ENCODE measurements at places on chromosomes 6 and 20.

DNA sequence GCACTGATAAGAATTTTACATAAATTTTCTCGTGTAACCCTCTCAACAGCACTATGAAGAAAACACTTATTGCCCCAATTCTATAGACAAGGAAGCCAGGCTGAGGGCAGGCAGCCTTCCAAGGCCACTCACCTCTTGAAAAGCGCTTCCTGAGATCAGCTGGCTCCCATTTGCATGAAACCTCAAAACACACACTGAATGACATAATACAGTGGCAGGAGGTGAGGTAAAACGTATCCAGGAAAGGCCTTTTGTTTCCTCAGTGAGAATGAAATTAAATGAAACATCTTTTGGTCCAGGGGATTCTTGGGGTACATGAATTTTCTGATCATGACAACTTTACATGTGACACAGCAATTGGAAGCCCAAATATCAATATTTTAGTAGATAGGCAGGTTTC is 112.5 kb downstream of the WDR27 start:
- DNase-seq, result no peak

DNA sequence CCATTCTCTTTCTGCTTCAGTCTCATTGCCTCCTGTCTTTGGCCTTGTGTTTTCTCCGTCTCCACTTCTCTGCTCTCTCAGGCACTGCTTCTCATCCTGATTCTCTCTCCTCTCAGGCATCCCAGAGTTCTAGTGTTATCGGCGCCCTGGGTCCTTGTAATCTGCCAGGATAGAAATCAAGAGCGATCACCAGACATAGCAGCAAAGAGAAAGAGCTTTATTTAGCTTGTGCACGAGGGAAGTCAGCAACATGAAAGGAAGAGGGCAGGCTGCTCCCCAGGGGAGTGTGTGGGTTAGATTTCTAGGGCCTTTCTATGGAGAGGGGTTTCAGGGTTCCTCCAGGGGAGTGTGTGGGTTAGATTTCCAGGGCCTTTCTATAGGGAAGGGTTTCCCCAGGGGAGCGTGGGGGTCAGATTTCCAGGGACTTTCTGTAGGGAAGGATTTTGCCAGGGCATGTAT is 32.5 kb downstream of the SUN5 start:
- DNase-seq, result no peak

DNA sequence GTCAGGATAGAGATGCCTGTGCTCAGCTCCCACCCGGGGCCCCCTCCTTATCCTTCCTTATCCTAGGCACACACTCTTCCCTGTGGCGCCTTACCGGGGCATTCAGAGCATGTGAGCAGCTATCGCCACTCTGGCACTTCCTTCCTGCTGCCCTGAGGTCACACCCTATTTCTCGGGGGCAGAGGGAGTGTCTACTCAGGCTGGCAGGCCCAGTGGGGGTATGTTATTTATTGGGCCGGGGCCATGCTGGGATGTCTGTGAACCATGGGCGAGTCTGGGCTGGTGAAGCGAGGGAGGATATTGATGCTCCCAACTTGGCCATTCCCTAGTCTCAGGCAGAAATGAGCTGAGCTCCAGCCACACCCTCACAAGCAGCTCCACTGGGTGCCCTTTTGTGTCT is 3.9 kb upstream of the LY6G6D start:
- DNase-seq, result no peak

DNA sequence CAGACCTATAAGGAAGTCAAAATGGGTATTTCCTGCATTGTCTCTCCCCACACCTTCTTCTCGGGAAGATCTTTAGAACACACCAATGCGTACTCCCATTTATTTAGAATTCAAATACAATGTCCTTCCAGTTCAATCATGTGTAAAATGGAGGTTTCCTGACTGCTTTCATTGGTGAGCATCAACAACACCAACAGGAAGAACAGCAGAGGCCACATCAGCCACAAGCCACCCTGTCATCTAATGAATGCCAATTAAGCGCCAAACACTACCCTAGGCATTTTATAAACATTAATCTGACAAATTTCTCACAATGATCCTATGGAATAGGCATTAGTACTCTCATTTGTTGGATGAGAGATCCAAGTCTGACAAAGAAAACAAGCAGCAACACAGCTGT is 68.4 kb upstream of the SMLR1 start:
- no peak for DNase-seq

DNA sequence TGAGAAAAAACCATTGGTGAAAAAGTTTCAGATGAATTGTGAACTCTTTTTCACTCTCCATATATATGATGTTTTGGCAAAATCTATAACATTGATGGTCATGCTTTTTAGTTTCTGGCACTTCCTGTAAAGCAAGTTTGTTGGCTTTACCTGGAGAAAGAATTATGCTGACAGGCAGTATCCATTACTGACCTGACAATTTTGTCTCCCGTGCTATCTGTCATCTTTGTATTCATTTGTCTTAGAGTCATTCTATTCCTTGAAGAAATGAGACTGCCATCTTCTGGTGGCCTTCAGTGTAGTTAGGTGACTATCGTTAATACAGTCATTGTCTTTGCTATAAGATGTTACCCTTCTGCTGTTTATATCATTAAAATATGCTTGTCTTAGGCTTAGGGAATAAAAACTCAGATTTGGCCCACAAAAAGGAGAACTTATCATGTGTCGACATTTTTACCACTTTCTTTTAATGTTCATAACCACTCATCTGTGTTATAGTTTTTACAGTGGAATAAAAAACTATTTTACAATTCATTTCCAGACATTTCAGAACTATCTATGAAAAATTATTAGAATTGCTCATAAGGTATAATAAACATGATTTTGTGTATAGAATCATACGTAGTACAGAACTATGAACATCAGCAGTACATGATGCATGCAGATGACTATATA is 707.0 kb downstream of the EPM2A start:
- DNase-seq, result no peak

DNA sequence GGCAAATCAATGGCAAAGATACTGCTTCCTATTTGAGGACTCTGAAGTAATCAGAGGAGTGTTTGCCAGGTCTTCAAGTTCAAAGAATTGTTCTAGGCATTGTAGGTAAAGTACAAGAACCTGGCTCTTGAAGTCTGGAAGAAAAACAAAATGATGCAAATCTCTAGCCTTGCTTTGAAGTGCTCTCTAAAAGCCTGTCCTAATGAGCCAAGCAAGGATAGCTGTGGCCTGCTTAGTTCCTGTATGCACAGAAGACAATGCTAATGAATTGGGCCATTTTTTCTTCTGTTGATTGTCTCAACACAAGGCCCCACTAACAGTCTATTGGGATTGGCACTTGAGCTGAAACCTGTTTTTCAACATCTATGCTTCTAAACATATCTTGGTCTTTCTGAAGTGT is 165.0 kb upstream of the POU3F2 start:
- no peak for DNase-seq

DNA sequence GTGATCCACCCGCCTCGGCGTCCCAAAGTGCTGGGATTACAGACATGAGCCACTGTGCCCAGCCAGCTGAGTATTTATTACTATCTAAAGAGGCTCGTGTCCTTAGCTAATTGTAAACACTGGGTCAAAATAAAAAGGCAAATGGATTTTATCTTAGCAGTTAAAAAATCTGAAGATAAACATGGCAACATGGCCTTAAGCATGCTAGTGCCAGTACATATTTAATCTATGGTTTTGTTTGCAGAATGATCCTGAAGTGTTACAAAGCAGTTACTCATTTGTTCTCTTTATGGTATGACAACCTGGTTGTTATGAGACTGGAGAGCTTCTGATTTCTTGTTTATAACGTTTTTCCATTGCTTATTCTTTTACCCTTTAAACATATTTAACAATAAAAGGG is 3.9 kb upstream of the KIAA0408 start:
- DNase-seq, result no peak

- DNase-seq, result no peak
These were observed 70.2 kb downstream of the RIN2 start for GRCh38 chr20:19828232-19828631.

DNA sequence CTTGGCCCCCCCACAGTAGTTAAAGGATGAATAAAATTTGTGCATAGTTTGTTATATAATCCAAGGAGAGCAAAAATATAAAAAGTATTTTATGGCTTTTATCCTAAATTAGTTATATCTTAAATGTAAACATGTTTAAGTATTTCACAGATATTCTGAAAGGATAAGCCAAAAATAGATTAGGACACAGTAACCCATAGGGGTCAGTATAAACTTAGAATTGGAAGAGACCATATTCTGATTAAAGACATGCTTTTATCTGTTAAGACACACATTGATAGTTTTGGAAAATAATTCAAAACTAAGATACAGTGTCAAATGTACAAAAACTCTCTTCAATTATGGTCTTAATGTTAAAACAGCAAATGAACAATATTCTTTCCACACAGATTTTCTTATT is 4.5 kb upstream of the SERINC1 start:
- DNase-seq, result no peak

GRCh38 chr6:137202078-137202477 is 17.1 kb downstream of the IFNGR1 start:
- DNase-seq, result no peak

DNA sequence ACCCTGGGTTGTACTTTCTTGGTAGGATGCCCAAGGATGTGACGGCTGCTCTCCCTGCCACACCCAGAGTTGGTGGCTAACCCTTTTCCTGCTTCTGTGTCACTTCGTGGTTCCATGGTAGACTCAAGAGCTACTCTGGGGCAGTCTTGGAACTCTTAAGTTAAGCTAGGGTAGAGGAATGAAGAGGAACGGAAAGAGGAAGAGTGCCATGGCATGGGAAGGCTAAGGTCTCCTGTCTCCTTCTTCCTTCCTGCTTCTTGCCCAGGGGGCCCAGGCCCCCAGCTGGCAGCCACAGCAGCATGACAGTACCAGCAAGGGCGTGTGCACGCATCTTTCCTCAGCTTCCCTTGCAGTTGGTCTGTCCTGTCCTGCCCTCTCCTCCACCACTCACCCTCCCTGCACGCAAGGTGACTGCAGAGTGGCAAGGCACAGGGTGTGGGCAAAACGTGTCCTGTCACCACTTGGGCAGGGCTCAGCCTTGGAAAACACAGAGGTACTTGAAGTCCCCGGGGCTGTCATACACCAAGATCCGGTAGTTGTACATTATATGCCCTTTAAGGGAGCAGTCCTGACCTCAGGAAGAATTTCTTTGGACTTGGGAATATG is 39.8 kb upstream of the TGM3 start:
- no peak for DNase-seq

DNA sequence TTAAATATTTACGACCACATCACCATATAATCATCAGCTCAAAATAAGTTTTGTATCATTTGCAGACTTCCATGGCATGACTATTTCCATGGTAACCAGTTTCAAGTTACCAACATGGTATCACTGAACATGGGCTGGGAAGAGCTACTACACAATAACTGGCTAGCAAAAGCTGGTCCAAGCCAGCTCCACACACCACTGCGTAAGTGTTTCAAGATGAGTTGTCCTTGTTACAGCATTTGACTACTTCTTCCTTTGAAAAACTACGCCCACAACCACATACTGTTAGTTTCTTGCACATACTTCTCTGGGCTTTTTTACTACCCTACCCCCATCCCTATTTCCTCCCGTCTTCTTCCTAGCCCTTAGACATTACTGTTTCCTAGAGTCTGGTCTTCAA is 8.5 kb downstream of the CD164 start:
- DNase-seq, result no peak

DNA sequence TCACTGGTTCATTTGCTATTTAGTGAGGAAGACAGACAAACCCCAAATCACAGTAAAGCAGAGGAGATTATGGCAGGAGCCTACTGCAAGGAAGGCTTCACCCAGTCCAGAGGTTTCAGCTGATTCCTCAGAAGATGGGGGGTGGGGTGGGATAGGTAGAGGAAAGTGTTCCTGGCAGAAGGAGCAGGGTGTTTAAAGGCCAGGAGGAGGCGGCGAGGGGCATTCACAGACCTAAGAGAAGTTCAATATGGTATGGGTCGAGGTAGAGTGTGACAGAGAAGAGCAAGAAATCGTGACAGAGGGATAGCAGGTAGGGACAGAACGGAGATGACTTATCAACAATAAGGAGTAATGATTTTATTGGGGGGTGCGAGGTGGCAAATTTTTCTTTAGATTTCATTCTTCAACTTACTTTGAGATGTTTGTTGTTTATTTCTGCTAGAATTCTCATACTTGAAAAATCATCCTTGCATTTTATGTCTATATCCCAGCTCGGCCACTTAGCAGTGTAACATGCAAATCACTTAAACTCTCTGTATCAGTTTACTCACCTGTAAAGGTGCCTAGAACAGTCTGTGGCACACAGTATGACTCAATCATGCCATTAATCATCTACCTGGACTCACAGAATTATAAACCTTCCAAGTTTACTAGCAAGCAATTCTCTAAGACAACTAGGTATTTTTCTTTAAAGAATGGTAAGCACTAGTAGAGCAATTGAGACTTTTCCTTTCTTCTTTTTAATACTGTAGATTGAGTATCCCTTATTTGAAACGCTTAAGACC is 176.7 kb downstream of the REV3L start:
- no peak for DNase-seq

DNA sequence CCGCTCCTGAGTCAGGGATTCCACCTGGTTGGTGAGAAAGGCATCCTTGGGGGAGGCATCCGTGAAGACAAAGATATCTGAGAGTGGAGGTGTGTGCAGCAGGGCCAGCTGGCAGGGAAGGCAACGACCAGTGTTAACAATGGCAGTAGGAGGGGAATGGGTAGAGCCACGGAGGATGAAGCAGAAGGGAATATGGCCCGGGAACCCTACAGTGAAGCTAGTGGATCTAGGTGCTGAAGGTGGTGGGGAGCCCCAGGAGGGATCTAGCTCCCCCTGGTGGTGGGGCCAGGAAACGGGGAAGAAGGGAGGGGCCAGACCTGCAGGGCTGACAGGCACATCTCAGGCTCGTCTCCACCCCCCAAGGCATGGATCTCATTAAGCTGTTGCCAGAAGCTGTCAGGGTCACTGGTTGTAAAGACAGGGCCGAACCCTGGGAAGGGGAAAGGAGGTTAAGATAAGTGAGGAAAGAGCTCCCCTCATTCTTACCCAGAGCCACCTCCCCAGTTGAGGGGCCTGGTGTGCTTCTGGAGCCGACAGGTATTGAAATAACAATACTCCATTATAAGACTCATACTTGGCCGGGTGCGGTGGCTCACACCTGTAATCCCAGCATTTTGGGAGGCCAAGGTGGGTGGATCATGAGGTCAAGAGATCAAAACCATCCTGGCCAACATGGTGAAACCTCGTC is 7.3 kb downstream of the VWA7 start:
- DNase-seq, result no peak

DNA sequence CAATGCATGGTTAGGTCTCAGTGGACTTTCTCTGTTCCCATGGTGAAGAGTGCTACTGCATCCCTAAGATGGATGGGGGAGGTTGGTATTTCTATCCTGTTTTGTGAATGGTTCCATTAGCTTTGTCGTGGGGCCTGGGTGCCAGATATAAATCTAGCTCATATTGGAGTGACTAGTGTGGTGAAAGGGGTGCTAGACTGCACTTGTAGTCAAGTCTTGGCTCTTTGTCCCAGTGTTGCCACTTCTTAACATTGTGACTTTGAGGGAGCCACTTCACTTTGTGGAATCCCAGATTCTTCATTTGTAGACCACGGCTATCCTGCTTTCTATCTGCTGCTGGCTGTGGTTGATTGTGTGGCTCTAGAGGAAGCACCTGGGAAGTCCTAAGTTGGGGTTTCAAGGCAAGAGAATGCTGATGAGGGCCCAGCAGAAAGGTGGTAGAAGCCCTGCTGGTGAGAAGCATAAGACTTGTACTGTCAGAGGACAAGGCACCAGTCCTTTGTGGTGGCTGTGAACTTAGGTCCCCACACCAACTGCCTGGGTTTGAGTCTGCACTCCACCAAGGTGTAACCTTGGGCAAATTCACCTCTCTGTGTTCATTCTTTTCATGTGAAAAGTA is 44.1 kb downstream of the VAPB start:
- no peak for DNase-seq

- DNase-seq, result peak; percentile 33
These were observed at the start of gene C6orf132 for GRCh38 chr6:42142118-42142835. TSS of gene C6orf132 (minus strand) at chr6:42142620. CDS start at chr6:42142444, 176 bp downstream.

All from renal cortex interstitium (tissue), 15 donors.